KBM-7 (cell line): ENCODE measurements at places on chromosomes 4 and X.

DNA sequence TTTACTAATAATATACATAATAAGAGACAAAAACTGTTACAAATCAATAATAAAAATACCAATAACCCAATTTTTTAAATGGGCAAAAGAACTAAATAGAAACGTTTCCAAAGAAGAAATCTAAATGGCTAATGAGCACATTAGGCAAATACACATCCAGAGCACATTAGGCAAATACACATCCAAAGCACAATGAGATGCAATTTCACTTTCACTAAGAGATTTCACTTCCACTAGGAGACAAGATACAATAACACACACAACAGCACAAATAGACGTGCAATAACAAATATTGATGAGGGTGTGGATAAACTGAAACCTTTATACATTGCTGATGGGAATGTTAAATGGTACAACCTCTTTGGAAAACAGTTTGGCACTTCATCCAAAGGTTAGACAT is 250.7 kb downstream of the ARAP2 start:
- DNase-seq: no peak

GRCh38 chr4:76764251-76764650 is 133.7 kb downstream of the SOWAHB start:
- no peak for DNase-seq

GRCh38 chr4:75848891-75849290 is 53.4 kb downstream of the PPEF2 start:
- no peak for DNase-seq

- peak; percentile 97 for DNase-seq
These were observed at the start of the genes GRK4 and NOP14 for GRCh38 chr4:2963175-2963965. TSS of gene GRK4 (plus strand) at chr4:2963571. CDS start at chr4:2964071, 500 bp downstream. TSS of gene NOP14 (minus strand) at chr4:2963406. CDS start at chr4:2963319, 87 bp downstream.

- DNase-seq: no peak
These were observed 91.9 kb downstream of the FAM53A start for GRCh38 chr4:1592068-1592708.

DNA sequence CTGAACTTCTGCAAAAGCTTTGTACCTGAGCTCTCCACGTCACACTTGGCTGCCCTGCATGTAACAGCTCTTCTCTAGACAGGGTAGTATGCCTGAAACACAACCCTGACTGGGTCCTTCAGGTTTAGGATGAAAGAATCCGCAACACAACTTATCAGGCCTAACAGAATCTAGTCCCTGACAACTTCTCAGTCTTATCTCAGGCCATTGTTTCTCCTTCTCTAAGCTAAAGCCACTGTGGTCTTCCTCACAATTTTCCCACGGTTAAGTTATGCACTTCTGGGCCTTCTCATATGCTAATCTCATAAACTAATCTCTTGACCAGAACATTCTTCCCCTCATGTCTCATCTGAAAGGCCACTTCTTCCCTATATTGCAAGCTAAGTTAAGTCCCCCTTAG is 10.8 kb upstream of the TMPRSS11B start:
- no peak for DNase-seq

- DNase-seq: no peak
These were observed 62.5 kb upstream of the NFKB1 start for GRCh38 chr4:102438396-102439235.

GRCh38 chr4:187301923-187302322 is 578.3 kb upstream of the FAT1 start:
- no peak for DNase-seq

GRCh38 chrX:109719264-109719663 is 13.8 kb downstream of the ACSL4 start:
- no peak for DNase-seq

- no peak for DNase-seq
These were observed 30.6 kb upstream of the PJA1 start for GRCh38 chrX:69195810-69196209.

DNA sequence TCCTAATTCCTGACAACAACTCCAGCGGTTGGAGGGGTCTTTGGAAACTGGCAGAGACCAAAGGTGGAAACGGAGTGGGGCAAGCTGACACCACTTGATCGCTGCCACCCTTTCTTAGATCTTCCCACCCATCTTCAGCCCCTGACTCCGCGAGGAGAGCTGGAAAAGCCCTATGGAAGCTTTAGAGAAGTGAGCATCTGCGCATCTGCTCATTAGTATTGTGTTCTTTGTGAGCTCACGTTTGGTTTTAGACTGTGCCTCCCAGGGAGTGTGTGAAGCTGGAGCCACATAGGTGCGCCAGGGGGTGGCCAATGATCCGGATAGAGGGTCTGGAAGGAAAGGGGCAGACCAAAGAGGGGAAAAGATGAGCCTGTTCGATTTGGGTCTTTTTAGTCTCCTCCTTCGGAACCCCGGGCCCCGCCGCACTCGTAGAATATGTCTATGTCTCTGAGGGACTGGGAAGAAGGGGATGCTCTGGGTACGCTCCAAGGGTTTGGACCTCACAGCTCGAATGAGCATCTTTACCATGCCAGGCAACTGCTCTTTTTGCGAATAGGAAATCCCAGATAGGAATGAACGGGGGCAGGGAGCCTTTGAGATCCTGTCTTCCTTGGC is 578 bp upstream of the DKK2 start:
- DNase-seq: no peak

DNA sequence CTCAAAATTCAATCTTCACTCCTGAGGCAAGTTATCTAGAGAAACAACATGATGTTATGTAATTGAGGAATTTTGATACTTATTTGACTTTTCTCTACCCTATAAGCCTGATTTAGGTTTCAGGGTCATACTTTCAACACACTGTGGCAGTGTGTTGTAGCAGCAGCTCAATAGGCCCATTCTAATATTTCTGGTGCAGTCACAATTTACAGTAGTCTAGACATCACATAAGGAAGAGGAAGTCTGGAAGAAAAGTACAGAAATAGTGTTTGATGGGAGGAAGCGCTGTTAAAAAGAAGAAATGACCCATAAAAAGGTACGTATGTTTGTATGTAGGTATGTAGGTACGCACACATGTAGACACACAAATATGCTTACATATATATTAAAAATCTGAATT is 194.3 kb downstream of the ARHGAP24 start:
- no peak for DNase-seq

GRCh38 chrX:43741843-43742573 is 85.9 kb downstream of the MAOA start:
- DNase-seq: peak; percentile 35

GRCh38 chr4:36230534-36230933 is 13.8 kb downstream of the ARAP2 start:
- no peak for DNase-seq

DNA sequence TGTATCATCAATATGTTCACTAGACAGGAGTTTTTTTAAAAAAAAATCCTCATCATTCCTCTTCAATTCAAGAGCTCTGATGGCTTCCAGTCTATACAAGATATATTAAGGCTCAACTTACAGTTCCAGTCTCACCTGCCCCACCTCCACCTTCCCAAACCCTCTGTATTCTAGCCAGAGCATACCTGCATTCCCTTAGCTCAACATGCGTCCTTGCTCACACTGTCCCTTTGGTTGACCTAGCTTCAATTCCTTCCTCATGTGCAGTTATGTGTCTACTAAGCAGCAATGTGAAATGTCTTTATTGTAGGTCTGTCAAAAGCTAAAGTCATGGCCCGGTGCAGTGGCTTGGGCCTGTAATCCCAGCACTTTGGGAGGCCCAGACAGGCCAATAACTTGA is 10.8 kb downstream of the DHX15 start:
- no peak for DNase-seq

GRCh38 chr4:3462790-3463415 is at the start of gene DOK7:
TSS of gene DOK7 (plus strand) at chr4:3463306. CDS start at chr4:3463376, 70 bp downstream.
- DNase-seq: no peak

GRCh38 chr4:79576429-79576753 is 168.4 kb upstream of the GK2 start:
- DNase-seq: peak; percentile 75

DNA sequence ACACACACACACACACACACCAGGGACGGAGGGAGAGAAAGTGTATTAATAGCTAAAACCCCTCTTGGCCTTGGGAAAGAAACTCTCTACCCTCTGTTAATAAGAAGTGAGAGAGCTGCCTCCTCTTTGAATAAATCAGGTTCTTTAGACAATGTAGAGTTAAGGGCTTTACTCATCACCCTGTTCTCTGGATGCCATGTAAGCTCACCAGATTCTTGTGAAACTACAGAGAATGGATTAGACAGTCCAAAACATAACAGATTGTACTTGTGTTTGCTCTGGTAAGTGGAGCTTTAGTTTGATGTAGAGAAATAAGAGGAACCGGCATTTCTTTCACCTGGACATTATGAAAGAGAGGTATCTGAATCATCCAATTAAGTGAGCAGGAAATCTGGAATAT is 263.2 kb downstream of the DMD start:
- DNase-seq: no peak

- DNase-seq: no peak
These were observed 23.4 kb upstream of the G3BP2 start for GRCh38 chr4:75696581-75696980.

- DNase-seq: no peak
These were observed 16.0 kb upstream of the ERCC6L start for GRCh38 chrX:72254816-72255215.

DNA sequence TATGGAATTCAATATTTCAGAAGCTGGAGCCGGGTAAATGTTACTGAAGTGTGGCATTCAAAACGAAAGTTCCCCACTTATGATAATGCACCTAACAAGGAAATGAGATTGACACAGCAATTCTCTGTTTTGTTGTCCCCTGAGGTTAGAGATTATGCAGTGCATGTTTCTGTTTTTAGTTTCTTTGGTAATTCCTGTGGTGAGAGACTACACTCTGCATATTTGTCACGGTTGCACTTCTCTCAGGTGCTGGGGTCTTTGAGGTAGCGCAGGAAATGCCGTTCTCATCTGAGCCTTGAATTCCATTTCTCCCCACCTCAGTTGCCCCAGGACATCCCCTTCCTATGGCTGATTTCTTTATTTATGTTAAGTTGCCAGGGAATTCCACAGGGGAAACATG is 15.3 kb upstream of the BEND4 start:
- no peak for DNase-seq

DNA sequence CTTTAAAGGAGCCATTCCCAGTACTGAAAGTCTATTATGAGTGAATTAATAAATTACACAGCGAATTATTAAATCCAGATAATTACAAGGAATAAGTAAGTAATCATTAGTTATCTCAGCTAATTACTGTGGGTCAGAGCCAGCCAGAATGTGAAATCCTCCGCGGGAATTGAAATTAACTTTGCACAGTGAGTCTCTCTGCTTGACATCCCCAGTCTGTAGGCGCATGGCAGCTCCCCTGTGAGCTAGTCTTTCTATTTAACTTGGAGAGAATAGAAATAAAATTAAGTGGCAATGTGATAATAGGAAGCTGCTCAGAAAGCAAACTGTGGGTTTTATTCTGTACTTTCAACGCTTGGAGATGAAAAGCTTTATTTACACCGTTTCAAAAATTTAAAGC is 7.2 kb downstream of the POU4F2 start:
- DNase-seq: no peak

DNA sequence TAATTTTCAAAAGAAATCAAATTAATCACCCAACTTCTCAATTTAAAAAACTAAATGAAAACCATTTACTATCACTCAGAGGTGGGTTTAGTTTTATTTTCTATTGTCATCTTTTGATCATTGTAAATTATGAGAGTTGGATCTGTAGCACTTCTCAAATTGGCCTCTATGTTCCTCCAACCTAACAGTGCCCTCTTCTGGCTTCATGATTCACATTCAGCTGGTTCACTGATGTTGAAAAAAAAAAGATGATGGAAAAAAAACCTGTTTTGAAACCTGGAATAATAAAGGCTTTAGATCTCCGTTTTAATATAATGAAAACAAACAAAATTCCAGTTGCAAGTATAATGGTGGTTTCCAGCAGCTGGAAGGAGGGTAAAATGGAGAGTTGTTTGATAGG is 2.4 kb upstream of the NBDY start:
- DNase-seq: peak; percentile 80

- no peak for DNase-seq
These were observed 183.1 kb downstream of the HS6ST2 start for GRCh38 chrX:132775263-132775823.

- peak; percentile 72 for DNase-seq
These were observed 200.6 kb downstream of the BCOR start for GRCh38 chrX:39896951-39897740.

DNA sequence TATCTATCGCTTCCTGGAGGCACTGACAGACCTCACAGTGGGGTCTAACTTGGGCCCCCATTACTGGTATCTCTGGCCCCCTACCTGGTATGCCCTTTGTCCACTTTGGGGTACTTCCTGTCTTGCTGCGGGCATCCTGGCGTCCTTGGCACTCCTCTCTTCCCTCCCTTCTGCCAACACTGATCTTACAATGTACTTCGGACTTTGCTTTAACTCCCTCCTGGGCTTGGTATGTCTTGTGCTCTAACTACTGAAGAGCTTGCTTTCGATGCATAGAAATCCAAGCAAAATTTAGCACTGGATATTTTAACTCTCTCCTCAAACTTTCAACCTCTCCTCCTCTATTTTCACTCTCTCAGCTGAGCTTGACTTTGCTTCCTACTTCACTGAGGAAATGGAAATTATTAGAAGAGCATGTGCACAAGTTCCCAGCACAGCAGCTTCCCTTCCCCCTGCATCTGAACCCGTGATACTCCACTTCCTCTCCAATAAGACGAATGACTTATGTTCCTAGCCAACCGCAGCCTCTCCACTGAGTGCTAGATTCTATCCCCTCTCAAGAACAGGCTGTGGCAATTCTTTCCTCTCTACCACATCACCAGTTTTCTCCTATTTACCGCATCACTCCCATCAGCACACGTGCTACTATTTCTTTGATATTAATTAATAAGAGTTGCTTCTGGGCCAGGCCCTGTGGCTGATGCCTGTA is 52.9 kb downstream of the SUPT20HL2 start:
- DNase-seq: peak; percentile 87

DNA sequence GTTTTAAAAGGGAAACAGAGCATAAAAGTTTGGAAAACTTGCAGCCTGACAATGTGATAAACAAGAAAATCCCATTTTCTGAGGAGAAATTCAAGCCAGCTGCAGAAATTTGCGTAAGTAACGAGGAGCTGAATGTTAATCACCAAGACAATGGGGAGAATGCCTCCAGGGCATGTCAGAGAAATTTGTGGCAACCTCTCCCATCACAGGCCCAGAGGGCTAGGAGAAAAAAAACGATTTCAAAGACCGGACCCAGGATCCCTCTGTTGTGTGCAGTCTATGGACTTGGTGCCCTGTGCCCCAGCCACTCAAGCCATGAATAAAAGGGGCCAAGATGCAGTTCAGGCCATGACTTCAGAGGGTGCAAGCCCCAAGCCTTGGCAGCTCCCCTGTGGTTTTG is 355.4 kb upstream of the NDST3 start:
- no peak for DNase-seq

DNA sequence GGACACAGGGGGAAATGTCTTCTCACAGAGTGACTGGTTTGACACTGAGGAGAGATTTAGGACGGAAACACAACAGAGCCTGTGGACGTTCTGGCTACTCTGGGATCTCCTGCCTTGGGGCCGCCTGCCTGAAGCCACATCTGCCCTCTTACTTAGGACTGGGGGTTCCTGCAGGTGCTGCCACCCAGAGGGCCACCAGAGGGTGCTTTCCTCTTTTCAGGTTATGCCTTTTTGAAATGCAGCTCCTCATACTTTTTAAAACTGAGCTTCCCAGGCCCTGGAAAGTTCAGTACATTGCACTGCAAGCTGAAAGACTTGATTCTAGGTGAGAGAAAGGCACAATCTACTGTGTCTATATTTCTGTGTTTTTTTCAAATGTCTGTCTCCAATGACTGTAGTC is 92.2 kb upstream of the PGRMC2 start:
- DNase-seq: peak; percentile 27

GRCh38 chr4:158903472-158904043 is 134.7 kb downstream of the FNIP2 start:
- no peak for DNase-seq

- DNase-seq: peak; percentile 47
These were observed 466.3 kb upstream of the ACTRT1 start for GRCh38 chrX:128518508-128518907.

GRCh38 chr4:165994701-165995100 is 121.7 kb downstream of the TLL1 start:
- DNase-seq: no peak
